Heart right ventricle (tissue), 16 donors: ENCODE measurements at places on chromosomes 4 and X. TPM values are rescaled to one million over a fixed set of nuclear protein-coding genes. Genes with fewer than 3 reads are reported as not detected.

DNA sequence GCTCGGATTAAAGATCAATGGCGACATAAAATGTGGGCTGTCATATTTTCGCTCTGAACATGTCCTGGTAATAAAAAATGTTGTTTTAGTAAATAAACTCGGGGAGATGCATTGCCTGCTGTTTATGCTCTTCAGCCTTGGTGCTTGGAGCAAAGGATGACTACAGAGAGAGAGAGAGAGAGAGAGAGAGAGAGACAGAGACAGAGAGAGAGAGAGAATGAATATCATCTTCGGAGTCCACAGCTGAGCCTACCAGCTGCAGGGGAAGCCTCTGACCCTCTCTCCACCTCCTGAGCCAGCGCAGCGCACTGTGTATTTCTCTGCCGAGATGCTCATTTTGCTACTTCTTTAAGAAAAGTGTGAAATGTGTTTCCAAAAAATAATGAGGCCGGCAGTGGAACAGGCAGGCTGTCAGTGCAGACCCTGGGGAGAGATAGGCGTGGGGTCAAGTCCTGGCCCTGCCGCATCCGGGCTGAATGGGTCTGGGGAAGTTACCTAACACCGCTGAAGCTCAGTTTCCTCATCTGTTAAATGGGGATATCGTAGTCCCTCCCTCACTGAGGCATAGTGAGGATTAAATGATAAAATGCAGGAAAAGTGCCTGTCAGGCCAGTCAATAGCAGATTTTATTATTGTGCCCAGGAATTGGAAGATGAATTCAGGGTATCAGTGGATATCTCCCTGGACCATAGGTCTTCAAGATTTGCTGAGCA lies 58.5 kb upstream of the LGI2 start:
- no peaks in the 10 kb centered on the region for H3K27me3 ChIP-seq
- peak overlapping the region; percentile 75 for H3K27ac ChIP-seq
- H3K4me1 ChIP-seq = peaks cover 20% of the 10 kb centered on the region
- DNase-seq = no peak

- no peaks in the 10 kb centered on the region for H3K36me3 ChIP-seq
- H3K27ac ChIP-seq = no peak overlapping the region
- H3K27me3 ChIP-seq = no peaks in the 10 kb centered on the region
- no peaks in the 10 kb centered on the region for H3K4me1 ChIP-seq
Observed at GRCh38 chr4:169342906-169343564, 72.3 kb upstream of the SH3RF1 start.

DNA sequence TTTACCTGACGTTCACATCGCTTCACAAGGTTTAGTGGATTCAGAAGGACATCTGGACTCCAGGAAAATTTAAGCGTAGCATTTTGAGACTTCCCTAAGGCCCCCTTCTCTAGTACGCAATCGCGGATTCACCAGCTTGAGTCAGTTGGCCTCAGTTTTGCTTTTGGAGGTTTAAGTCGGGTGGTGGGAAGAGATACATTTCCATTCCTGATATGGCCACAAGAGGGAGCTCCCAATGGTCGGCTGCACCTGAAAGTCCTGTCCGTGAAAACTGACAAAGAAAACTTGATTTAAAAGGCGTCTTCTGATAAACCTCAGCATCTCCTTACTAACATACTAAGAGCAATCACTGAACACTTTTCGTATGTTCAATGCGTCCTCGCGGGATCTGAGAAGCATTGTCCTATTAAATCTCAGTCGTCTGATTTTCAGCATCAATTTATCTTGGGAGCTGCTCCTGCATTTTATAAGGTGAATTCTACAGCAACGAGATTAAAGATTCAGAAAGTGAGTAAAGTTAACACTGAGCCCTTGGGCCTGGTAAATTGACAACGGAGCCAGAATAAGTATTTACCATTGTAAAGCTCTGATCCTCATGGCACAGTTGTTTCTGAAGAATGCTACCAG lies 50.6 kb downstream of the LGI2 start:
- no peaks in the 10 kb centered on the region for H3K36me3 ChIP-seq
- DNase-seq = peak; percentile 78
- H3K4me1 ChIP-seq = peaks cover 33% of the 10 kb centered on the region
- H3K27ac ChIP-seq = peak overlapping the region; percentile 83

GRCh38 chr4:115944146-115944905 lies 830.9 kb upstream of the NDST4 start:
- H3K27ac ChIP-seq = no peak overlapping the region
- DNase-seq = no peak
- H3K27me3 ChIP-seq = no peaks in the 10 kb centered on the region
- H3K36me3 ChIP-seq = no peaks in the 10 kb centered on the region
- no peaks in the 10 kb centered on the region for H3K4me1 ChIP-seq
- no peak overlapping the region for H3K4me3 ChIP-seq

DNA sequence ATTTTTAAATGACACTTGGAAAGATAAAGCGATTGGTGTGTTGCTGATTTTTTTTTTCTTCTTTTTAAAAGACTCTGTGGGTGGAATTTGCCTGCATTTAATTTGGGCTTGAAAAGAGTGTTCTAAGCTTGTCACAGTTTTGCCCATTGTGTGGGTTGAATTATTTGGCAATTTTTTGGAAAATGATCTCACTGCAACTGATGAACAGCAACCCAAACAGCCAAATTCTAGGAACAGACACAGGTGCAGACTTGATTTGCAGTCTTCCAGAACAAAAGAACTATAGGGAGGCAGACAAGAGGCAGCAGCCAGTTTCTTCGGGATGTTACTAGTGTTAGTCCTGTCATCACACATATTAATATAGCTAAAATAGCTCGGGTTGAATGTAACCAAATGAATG lies 40.5 kb downstream of the CASP6 start:
- no peaks in the 10 kb centered on the region for H3K36me3 ChIP-seq
- H3K4me3 ChIP-seq = no peak overlapping the region
- no peak overlapping the region for H3K27ac ChIP-seq
- H3K4me1 ChIP-seq = peaks cover 8% of the 10 kb centered on the region
- DNase-seq = no peak

- no peak overlapping the region for H3K4me3 ChIP-seq
- H3K27ac ChIP-seq = no peak overlapping the region
- DNase-seq = no peak
- H3K4me1 ChIP-seq = peaks cover 12% of the 10 kb centered on the region
- no peaks in the 10 kb centered on the region for H3K36me3 ChIP-seq
Observed at GRCh38 chr4:42512226-42512625, 114.9 kb downstream of the SHISA3 start.

GRCh38 chr4:147487616-147488015 lies 6.7 kb downstream of the EDNRA start:
- H3K27ac ChIP-seq = no peak overlapping the region
- no peaks in the 10 kb centered on the region for H3K36me3 ChIP-seq
- no peaks in the 10 kb centered on the region for H3K27me3 ChIP-seq
- DNase-seq = no peak

- H3K4me3 ChIP-seq = no peak overlapping the region
- H3K36me3 ChIP-seq = no peaks in the 10 kb centered on the region
- DNase-seq = no peak
- H3K4me1 ChIP-seq = no peaks in the 10 kb centered on the region
- no peak overlapping the region for H3K27ac ChIP-seq
- H3K27me3 ChIP-seq = no peaks in the 10 kb centered on the region
Observed at GRCh38 chr4:33411182-33411581, 2691.0 kb downstream of the PCDH7 start.

- H3K36me3 ChIP-seq = no peaks in the 10 kb centered on the region
- H3K27ac ChIP-seq = no peak overlapping the region
- no peak overlapping the region for H3K4me3 ChIP-seq
- peak; percentile 22 for DNase-seq
Observed at GRCh38 chrX:134520860-134521390, 61.0 kb downstream of the HPRT1 start.

DNA sequence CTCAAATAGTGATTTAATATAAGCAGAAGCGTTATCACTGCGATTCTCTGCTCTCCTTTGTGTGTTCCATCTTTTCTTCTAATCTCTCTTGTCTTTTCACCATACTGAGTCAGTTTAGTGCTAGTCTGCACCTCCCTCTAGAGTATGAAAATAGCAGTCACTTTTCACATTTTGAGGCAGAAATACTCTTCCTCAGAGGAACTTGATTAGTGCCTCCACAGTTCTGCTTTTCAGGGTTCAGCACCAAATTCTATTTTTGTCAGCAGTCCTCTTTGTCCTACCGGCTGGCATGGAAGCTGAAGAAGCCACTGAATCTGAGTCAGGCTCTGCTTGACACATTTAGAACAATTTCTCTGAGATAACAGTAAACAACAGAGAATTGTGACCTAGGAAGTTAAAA lies 49.7 kb upstream of the ANKRD17 start:
- no peaks in the 10 kb centered on the region for H3K36me3 ChIP-seq
- H3K27me3 ChIP-seq = no peaks in the 10 kb centered on the region
- no peaks in the 10 kb centered on the region for H3K4me1 ChIP-seq
- no peak overlapping the region for H3K27ac ChIP-seq

Gene MANBA
- 33.9 TPM for total RNA-seq

Gene UGT2B15
- not detected for total RNA-seq

Gene CSAG3
- not detected for total RNA-seq

Gene RASL11B
- total RNA-seq = 8.4 TPM

Gene PFKFB1
- total RNA-seq = not detected

Gene ADH5
- 176 TPM for total RNA-seq

Gene AMBN
- total RNA-seq = not detected

Gene ARHGEF38
- not detected for total RNA-seq
